ENCODE measurements at places on chromosomes 6 and 20.

DNA sequence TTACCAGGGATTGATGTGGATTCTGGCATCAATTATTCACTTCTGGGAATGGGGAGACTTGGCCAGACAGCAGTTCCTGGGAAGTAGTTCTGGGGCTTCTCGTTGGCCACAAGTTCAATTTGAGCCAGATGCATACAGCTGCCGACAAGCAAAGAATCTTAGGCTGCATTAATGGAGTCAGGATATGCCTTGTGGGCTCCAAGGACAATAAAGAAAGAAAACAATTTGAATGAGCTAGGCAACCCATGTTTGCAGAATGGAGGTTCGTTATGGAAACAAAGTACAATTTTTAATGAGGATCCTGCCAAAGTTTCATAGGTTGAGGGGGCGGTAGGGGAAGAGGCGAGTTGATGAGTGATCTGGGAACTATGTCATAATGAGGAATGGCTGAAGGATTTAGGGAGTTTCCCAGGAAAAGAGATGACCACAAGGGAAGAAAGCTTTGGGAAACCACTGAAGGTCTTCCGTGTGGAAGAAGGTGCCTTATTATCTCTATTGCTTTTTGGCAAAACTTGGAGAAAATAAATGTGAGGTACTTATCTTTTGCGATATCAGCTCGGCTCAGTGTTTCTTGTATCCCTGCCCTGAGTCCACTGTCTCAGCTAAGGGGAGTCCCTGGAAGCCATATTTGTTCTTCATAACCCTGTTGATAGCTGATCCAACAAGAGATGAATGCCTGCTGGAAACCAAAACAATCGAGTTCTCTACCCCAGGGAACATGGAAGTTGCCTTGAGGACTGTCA, 181.0 kb upstream of the ZNF217 start:
- DNase-seq = no peak

DNA sequence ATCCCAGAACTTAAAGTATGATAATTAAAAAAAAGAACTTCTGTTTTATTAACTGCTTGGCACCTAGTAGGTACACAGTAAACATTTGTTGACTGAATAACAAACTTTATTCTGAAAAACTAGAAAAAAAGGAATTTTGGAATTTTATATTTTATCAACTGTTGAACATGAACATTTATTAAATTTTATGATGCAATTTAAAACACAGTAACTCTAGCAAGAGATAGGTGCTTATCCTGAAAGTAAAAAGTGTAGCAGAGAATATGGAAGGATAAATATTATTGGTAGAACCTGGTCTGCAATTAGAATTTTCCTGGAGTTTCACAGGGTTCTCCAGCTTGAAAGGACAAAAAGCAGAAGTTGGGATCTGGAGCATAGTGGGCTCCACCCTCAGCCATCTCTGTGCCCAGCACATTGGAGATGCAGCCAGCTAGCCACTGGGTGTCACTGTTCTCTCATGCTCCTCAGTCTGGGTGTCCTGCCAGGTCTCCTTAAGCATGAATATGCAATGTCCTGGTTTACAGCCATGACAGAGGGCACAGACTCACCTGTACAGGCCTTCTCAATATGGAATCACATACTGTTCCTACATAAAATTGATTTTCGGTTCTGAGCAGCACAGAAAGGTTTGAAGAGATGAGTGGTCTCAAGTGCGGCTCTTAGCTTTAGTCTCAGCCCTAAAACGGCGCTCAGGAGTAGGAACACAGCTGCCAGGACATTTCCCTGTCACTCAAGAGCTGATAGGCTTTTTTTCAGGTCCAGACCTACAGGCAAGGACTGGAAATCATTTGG, 31.7 kb upstream of the IL20RA start:
- peak; percentile 8 for DNase-seq

GRCh38 chr6:138795809-138796603, at the start of gene ECT2L:
TSS of gene ECT2L (plus strand) at chr6:138796087. CDS start at chr6:138813275, 17,188 bp downstream.
- DNase-seq = no peak

DNA sequence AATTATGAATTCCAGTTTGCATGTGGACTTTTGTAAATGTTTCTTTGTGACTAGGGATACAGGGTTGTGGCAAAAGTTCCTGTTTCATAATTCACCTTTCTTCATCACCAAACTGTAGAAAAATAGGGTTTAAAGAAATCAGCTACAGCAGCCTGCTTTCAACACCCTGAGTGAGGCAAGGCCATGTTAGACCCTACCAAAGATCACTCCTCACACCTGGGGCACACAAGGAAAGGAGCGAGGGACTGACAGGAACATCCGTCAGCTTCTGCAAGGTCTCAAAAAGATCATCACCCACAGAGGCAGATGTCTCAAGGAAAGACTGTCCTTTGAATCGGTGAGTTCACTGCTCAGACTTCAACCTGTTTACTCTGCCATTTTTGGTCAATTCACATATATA, 10.5 kb upstream of the STX11 start:
- no peak for DNase-seq

DNA sequence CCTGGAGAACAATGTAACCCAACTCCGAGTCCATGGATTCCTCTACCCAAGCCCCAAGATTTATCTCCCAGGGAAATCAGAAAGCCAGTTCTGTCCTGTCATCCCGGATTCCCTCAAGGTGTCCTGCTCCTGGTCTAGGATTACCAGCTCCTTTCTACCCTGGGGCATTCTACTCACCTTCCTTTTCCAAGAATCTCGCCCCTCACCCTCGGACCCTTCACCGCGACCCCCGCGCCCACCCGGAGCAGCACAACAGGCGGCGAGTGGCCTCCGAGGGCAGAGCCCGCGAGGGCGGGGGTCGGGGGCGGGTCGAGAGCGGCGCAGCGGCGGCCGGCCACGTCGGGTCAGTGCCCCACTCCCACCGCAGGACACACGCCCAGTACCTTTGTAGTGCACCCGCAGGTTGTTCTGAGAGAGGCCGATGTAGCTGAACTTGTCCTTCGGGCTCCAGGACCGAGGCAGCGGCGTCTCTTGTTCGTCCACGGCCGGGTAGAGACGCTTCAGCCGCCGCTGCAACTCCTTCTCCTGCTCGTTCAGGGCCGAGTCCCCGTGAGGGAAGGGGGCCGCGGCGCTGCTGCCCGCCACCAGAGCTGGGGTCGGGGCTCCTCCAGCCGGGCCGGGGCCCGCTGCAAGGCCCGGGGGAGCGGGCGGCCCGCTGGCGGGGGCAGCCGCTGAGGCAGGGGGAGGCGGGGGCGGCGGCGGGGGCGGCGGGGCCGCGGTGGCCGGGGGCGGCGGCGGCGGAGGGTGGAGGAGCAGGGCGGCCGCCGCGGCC, 897 bp downstream of the RANBP9 start:
- no peak for DNase-seq

GRCh38 chr6:84035484-84035883, 1.9 kb downstream of the MRAP2 start:
- DNase-seq = no peak

All from stimulated activated CD8-positive, alpha-beta memory T cell treated with anti-CD3 and anti-CD28 coated beads, Interleukin-4, amount 100 ng/mL, for 1 hour (primary cell).